ENCODE measurements at places on chromosomes 2 and 18.

- DNase-seq, result peak; percentile 67
Observed at GRCh38 chr18:27605107-27605834, 420.2 kb upstream of the CHST9 start.

DNA sequence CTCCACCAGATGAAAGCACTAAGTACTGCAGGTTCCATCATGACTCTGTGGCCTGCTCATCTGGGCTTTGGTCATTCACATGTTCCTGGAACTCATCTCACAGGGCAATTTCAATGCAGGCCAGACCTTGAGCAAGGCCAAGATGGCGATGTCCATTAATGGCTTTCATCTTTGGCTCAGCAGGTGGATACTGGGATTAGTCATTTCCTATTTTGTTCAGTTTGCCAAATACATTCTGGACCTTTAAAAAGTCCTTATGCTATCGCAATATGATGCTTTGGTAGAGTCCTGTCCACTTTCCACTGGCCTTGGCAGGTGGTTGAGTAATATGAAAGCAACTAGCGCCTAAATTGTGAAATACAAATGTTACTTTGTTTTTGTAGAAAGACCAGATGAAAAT is 170.1 kb upstream of the REV1 start:
- no peak for DNase-seq

- DNase-seq, result no peak
Observed at GRCh38 chr2:22694856-22695255, 690.1 kb upstream of the KLHL29 start.

- no peak for DNase-seq
Observed at GRCh38 chr2:9030190-9030589, 26.7 kb upstream of the MBOAT2 start.

- no peak for DNase-seq
Observed at GRCh38 chr2:161825429-161825828, 201.2 kb downstream of the SLC4A10 start.
